ENCODE measurements at places on chromosomes 7 and 10. TPM values are rescaled to one million over a fixed set of nuclear protein-coding genes. Genes with fewer than 3 reads are reported as not detected.

The SVOPL gene
- total RNA-seq = not detected

The ANXA11 gene
- total RNA-seq = 60.9 TPM

The CPA4 gene
- 140 TPM for total RNA-seq

The CC2D2B gene
- 0.07 TPM for total RNA-seq

The TUBAL3 gene
- not detected for total RNA-seq

The KIF5B gene
- 179 TPM for total RNA-seq

The CXCL12 gene
- total RNA-seq = 101 TPM

The GPR37 gene
- total RNA-seq = 1.5 TPM

The RAB19 gene
- total RNA-seq = not detected

The BAMBI gene
- 12.2 TPM for total RNA-seq

The HMX3 gene
- not detected for total RNA-seq
